ENCODE measurements at places on chromosomes 5 and 9. TPM values are rescaled to one million over a fixed set of nuclear protein-coding genes. Genes with fewer than 3 reads are reported as not detected.

GRCh38 chr9:86102626-86103025 lies 3.3 kb upstream of the GOLM1 start:
- no peak for DNase-seq

- peak; percentile 21 for DNase-seq
These were observed 589 bp downstream of the CKS2 start for GRCh38 chr9:89311346-89312221.

DNA sequence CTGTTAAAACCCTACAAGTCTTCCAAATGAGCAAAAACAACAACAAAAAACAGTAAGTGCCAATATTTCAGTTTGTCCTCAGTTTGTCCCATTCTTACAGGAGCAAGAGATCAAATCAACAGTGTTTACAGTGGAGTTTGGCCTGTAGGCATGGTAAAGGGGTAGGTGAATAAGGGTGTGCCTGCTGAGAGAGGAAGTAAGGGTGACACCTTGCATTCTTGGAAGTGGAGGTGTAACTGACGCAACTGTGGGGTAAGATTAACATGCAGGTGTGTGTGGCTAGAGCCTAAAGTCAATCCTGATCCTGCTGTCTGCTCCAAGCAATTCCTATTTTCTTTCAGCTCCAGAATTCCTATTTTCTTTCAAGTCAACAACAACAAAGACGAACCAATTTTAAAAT lies 43.4 kb downstream of the PFDN1 start:
- no peak for DNase-seq

GRCh38 chr9:78896479-78896878 lies 599.6 kb downstream of the PSAT1 start:
- DNase-seq = no peak

- DNase-seq = peak; percentile 30
These were observed at the start of gene CARD19 for GRCh38 chr9:93096131-93096802. TSS of gene CARD19 (plus strand) at chr9:93096217. CDS start at chr9:93096346, 129 bp downstream.

PCDHGA6 gene
- total RNA-seq = 0.20 TPM

MVB12B gene
- total RNA-seq = 5.1 TPM
